ENCODE measurements at places on chromosomes 5 and 9.

DNA sequence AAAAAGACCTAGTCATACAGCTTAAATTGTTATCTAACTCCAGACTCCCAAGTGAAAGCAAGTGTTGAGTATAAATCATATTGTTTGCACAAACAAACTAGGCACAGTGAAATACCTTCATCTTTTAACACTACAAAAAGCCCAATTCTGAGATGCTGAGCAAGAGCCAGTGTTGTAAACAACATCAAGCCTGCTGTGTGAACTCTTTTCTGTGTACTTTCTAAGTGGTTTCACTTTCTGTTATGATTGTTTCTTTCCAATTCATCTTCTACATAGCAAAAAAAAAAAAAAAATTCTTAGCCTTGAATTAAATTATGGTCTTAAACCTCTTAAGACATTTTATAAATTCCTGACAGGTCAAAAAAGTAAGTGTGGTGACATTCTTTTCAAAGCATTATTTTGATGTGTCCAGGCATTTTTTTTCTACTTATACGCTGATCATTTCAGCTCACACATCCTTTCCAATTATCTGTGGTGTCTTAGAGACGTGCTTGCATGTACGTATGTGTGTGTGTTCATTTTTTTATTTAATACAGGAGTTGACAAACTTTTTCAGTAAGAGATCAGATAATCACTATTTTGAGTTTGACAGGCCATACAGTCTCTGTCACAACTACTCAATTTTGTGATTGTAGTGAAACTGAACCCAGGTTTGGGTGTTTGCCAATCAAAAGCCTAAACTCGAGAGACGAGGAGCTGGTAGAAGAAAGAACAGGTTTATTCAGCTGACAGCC is 556.1 kb downstream of the CDH9 start:
- no peak for DNase-seq

GRCh38 chr9:93540305-93540704 is 36.1 kb upstream of the PHF2 start:
- no peak for DNase-seq

- no peak for DNase-seq
Measured at GRCh38 chr9:95819636-95820035, 55.9 kb upstream of the ERCC6L2 start.

DNA sequence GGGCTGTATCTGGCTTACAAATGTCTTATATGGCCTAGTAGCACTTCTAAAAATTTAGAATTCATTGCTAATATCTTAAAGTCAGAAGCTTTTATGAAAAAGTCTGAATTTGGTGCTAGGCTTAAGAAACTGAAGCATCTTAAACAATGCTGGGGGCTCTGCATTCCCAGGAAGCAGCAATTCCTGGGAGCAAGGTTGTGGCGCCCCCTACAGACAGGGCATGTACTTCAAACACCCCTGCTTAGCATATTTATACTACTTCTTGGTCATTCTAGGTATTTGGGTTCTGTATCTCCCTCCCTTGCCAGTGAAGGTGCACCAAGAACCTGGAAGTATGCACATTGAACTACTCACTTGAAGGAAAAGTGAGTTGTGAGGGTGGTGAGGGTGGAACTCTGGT is 64.6 kb upstream of the GRIA1 start:
- DNase-seq: no peak

DNA sequence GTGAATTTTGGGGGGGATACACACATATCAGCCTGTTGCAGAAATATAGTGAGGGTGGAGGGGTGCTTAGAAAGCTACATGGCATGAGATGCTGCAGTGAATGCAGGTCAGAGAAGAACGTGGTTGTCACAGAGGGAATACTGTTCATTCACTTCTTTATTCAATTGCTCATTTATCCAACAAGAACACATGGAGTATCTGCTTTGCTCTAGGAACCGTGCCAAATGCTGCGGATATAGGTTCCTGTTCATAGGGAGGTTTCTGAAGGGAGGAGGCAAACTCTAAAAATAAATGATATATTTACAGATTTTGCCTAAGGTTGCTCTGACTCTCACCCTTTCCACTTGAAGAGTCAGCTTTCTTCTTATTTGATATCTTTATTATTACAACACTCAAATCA is 444.3 kb upstream of the CLINT1 start:
- DNase-seq: no peak

DNA sequence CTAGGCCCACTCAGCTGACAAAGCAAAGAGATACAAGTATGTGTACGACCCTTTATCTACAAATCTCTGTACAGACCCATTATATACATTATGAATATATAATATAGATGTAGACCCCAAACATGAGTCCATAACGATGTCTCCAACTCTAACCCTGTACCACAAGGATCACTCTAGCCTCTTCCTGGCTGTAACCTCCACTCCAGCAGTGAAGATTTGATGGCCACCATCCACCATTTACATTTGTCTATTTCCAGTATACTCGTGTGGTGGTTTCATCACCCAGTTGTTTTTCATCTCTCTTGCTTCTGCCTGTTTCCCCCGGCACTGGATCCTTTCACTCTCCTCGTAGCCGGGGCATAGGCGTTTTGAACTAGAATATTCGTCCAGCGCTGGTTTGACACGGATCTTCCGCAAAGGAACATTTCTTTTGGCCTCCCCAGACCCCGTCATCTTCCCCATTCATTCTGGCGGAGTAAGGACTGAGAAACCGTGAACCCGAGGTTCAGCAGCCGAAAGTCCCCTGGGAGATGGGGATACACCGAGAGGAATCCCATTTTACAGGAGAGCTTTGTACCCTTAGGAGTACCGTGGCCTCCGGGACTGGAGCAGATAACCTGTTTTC is 828 bp upstream of the TRIO start:
- DNase-seq: no peak

GRCh38 chr5:17020678-17021601 is 84.9 kb upstream of the MYO10 start:
- DNase-seq: no peak

DNA sequence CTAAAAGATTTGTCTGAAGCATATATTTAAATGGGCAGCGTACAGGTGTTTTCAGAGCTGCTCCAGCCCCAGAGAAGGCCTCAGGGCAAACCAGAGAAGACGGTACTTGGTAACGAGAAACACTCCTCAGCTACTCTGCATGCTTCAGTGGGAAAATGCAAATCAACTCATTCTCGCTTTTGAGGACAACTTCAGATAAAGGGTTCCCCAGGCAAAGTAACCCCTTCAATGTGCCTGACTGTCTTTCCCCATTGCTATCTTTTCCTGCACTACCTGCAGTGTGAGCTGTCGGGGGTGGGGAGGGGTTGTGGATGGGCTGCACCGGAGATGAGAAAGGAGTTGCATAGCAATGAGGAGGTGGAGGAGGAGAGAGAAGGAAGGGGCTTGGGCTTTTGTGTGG is 339.7 kb upstream of the CLINT1 start:
- DNase-seq: no peak

DNA sequence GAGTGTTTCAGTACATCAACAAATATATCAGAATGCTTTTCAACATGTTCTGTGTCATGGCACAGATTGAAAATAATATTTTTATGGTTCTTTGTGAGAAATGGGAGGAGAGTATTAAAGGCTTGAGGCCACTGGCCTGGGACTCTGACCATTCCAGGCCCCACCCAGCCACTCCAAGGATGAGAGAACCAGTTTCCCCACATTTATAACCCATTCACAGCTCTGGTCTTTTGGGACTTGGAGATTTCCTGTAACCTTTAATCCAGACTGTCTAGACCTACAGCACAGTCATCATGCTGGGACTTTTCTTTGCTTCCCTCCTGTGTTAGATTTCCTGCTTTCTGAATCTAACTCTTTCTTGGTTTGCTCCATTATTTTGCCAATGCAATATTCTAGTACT is 389.6 kb downstream of the KIAA0825 start:
- DNase-seq: no peak

GRCh38 chr5:68122439-68123328 is 92.9 kb upstream of the PIK3R1 start:
- no peak for DNase-seq

DNA sequence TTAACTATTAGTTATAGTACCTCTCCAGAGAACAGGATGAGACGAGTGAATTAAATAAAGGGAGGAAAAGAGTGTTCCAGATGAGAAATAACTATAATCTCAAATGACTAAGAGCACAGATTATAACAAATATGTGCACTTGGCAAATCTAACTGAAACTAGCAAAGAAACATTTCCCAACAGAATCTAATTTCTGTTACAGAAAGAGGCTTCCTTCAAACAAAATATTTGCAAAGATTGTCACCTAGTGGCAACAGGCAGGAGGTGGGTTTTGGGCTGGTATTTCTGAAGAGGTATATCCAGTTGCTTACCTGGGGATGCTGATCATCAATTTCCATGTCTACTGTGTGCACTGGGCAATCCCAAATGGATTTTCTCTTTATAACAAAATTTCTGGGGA is 5.6 kb upstream of the SPDL1 start:
- no peak for DNase-seq

DNA sequence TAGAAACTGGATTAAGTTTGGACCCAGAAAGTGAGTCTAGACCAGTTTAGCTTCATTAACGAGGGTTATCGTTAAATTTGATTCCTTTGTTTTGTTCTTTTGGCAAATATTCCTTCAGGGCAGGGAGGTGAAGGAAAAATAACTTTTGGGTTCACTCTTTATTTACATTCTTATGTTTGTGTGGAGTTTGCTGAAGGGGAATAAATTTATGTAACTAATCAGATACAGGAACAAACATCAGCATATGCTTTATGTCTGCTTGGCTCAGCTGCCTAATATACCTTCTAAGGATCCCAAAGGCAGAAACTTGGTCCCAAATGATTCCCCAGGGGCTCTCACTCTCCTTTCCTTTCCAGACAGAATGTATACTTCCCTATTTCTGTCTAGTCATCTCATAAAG is 132.4 kb downstream of the MCTP1 start:
- DNase-seq: no peak

GRCh38 chr5:164234321-164234720 is 728.9 kb downstream of the MAT2B start:
- no peak for DNase-seq

DNA sequence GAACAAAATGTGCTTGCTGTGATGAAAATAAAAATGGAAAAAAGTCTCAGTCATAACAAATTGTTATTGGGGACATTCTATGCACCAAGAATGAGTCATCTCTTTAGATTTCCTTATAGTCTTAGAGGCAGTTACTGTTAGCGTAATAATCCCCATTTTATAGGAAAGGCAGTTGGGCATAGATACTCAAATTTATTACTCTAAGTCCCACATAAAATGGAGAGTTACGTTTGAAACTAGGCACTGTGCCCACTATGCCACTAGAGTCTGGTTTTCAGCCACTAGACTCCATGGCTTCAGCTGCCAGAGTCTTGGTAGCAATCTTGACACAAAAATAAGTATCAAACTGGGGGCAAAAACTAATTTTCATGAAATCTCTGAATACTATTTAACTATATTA is 317.9 kb upstream of the MEF2C start:
- DNase-seq: no peak

DNA sequence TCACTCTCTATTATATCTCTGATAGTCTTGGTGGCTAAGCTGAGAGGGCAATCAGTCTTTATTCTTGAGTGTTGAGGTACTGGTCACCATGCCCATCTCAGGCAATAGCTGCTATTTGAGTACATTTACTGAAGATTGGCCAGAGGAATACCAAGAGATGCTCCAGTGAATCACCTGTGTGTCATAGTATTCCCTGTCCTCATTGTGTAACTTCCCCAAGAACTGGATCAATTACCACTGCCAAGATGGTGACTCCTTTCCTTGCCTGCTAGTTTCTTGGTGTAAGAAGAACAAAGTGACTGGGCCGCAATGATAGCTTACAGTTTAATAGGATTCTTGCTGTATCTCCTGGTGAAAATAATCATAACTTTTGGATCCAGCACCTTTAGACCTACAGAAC is 418.7 kb upstream of the KIF2A start:
- no peak for DNase-seq

DNA sequence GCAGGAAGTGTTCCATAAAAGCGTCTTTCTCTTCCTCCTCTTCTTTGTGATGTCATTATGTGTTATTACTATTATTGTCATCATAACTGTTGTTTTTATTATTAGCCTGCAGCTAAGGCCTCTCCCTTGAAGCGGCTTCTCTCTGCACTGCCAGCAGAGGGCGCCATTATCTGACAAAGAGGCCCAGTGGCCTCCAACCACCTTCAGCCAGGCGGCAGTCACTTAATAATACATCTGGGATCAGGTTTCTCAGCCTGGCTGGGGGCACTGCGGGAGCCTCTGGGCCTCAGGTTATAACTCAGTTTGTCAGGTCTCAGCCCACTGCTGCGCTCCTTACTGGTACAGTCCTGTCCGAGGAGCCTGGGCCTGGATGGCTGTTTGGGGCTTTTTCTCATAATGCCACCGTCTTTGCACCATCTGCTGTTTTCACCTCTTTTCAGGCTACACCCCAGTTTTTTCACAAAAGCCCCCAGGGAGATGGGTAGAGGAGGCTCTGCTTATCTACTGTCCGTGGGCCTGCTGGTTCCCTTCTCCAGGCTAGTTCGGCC is 281.9 kb downstream of the NSG2 start:
- DNase-seq: peak; percentile 40
